M059J (cell line): ENCODE measurements at places on chromosomes 12 and 14. TPM values are rescaled to one million over a fixed set of nuclear protein-coding genes. Genes with fewer than 3 reads are reported as not detected.

Gene ARID4A
- total RNA-seq = 3.9 and 6.5 TPM in 2 replicates

Gene IL22
- total RNA-seq = not detected in 2 replicates

GRCh38 chr14:22375321-22375930 is 213.6 kb downstream of the DAD1 start:
- peak; percentile 58 for DNase-seq

- no peak for DNase-seq
Observed at GRCh38 chr12:27220055-27220987, 23.8 kb upstream of the STK38L start.

GRCh38 chr14:95264271-95264973 is 55.3 kb downstream of the CLMN start:
- no peak for DNase-seq
